ENCODE measurements at places on chromosomes 1 and 21. TPM values are rescaled to one million over a fixed set of nuclear protein-coding genes. Genes with fewer than 3 reads are reported as not detected.

GRCh38 chr1:3125078-3125477, 56.1 kb downstream of the PRDM16 start:
- DNase-seq, result no peak

ALPL gene
- total RNA-seq, result 10.3 TPM

LORICRIN gene
- not detected for total RNA-seq

CCNL2 gene
- 87.1 TPM for total RNA-seq

- no peak for DNase-seq
Measured at GRCh38 chr21:29017639-29018237, 1.4 kb downstream of the RWDD2B start.

GRCh38 chr1:26744075-26744959, 43.4 kb upstream of the PIGV start:
- no peak for DNase-seq

GUCA2B gene
- not detected for total RNA-seq

CFH gene
- total RNA-seq, result 63.8 TPM

CFAP107 gene
- total RNA-seq, result not detected
